ENCODE measurements at places on chromosomes 2 and 18. TPM values are rescaled to one million over a fixed set of nuclear protein-coding genes. Genes with fewer than 3 reads are reported as not detected.

DNA sequence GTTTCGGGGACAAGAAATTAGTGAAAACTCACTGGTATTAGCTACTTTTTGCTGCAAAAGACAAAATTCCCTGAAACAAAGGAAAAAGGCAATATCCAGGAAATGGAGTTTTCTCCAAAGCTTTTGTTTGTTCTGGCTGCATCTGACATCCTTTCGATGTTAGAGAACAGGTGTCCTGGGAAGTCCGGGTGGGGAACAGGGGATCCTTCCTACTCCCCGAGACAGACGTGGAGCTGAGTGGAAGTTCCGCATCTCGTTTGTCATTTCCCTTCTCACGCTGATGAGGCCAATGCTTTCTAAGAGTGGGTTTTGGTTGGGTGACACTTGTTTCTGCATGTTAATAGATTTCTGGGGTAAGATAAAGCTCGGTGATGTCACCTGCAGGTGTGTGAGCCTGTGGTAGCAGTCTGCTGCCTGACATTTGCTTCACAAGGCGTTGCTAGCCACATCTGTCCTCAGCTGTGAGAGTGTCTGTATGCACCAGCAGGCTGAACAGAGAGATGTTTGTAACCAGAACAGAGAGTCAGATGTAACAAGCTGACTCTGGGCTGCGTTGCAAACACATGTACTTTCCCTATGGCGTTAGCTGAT lies 125.9 kb downstream of the ACOXL start:
- DNase-seq = peak; percentile 28

- no peaks in the 10 kb centered on the region for H3K27me3 ChIP-seq
- peak; percentile 62 for DNase-seq
- no peak overlapping the region for H3K4me3 ChIP-seq
- H3K4me1 ChIP-seq = no peaks in the 10 kb centered on the region
- no peak overlapping the region for H3K27ac ChIP-seq
Observed at GRCh38 chr2:72367530-72368225, 220.0 kb upstream of the CYP26B1 start.

The ONECUT2 gene
- 0.03 TPM for total RNA-seq

DNA sequence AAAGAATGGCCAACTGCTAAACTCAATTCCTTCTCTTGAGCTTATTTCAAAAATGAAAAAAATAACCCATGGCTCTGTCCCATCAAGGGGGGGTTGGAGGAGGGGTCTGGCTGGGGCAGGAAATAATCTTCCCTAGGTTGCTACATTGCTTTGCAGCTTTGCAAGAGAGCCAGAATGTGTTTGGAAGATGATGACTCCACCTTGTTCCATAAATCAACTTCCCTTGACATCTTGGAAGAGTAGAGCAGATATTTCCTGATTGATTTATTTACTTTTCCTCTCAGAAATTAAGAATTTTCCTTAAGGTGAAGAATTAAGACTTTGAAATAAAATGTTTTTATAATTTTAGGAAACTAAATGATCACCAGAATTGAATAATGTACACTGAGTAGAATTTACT lies 41.3 kb downstream of the ESCO1 start:
- H3K36me3 ChIP-seq = peaks cover 53% of the 10 kb centered on the region
- no peak overlapping the region for H3K27ac ChIP-seq
- H3K27me3 ChIP-seq = no peaks in the 10 kb centered on the region
- no peak overlapping the region for H3K4me3 ChIP-seq
- peaks cover 9% of the 10 kb centered on the region for H3K4me1 ChIP-seq
- DNase-seq = no peak

DNA sequence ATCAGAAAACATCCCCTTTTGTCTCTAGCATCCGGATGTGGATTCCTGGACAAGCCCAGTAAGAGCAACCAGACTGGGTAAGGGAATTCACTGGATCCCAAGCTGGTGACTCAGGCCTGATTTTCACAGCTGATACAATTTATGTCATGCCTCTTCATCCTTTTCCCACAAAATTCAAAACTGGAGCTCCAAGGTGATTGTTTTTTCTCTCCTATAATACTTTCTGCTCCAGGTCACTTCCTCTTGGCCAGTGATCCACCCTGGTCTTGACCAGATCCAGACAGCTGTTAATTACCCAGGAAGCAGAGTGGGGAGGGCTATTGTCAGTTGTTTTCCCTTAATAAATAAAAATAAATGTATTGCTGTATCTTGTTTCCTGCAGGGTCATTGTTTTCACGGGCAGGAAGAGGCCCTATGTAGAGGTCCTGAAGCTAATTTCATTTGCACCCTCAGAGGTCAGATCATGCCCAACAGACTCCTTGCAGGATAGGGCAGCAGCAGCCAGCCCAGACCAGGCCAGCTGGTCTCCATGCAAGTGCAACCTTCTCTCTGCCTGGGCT lies 57.6 kb downstream of the EVA1A start:
- H3K36me3 ChIP-seq = no peaks in the 10 kb centered on the region
- H3K4me1 ChIP-seq = no peaks in the 10 kb centered on the region
- H3K27me3 ChIP-seq = no peaks in the 10 kb centered on the region

GRCh38 chr18:13576598-13576997 lies 149.8 kb downstream of the FAM210A start:
- H3K4me1 ChIP-seq = peaks cover 15% of the 10 kb centered on the region
- peak overlapping the region; percentile 78 for H3K27ac ChIP-seq
- no peaks in the 10 kb centered on the region for H3K36me3 ChIP-seq
- no peaks in the 10 kb centered on the region for H3K27me3 ChIP-seq
- no peak overlapping the region for H3K4me3 ChIP-seq

The ESCO1 gene
- 16.2 TPM for total RNA-seq

DNA sequence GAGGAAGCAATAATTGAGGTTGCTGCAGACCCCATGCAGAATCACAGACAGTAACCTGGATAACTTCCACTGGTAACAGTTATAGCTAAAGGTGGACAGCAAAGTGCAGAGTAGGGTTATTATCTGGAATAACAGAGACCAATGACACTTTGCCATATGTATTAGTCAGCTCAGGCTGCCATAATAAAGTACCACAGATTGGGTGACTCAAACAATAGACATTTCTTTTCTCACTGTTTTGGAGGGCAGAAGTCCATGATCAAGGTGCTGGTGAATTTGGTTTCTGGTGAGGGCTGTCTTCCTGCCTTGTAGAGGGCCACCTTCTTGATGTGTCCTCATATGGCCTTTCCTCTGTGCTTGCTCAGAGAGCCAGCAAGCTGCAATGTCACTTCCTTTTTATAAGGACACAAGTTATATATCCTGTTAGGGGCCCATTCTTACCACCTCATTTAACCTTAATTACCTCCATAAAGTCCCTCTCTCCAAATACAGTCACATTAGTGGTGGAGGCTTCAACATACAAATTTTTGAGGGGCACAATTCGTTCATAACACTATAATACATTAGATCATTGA lies 191.0 kb upstream of the LRP1B start:
- H3K27ac ChIP-seq = no peak overlapping the region
- H3K4me3 ChIP-seq = no peak overlapping the region
- H3K4me1 ChIP-seq = no peaks in the 10 kb centered on the region
- no peaks in the 10 kb centered on the region for H3K27me3 ChIP-seq
- no peak for DNase-seq

DNA sequence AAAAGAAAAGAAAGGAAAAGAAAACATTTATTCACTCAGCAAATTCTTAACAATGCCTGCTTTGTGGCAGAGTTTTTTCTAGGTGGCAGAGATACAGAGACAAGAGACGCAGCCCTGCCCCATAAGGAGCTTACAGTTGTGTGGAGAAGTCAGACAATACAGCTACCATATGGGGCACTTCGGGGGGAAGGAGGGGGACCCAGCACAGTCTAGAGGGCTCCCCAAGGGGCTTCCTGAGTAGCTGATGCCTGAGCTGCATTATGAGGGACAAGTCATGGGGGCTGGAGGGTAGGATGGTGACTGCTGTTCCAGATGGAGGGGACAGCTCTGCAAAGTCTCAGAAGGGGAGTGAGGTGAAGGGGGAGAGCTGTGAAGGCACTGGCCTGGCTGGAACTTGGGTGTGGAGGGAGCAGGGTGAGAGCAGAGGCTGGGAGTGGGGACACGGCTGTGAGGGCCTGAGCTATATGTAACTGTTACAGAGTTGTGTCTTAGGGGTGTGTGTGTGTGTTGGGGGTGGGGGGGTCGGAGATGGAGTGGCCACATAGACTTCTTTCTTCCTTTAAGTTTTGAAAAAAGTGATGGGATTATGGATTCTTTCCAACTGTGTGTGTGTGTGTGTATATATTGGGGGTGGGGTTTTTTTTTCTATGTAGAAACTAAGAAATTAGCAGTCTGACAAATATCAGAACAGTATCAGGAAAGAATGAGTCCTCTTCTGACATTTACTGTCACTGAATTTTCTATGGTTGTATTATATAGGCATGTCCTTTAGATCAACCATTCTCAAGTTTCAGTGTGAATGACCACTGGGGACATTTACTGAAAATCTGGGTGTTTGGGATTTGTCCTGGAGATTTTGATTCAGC lies 66.0 kb upstream of the HAAO start:
- peak; percentile 43 for DNase-seq
- no peak overlapping the region for H3K27ac ChIP-seq
- H3K4me3 ChIP-seq = no peak overlapping the region
- H3K4me1 ChIP-seq = peaks cover 31% of the 10 kb centered on the region
- H3K36me3 ChIP-seq = no peaks in the 10 kb centered on the region

The DNMT3A gene
- total RNA-seq = 6.9 TPM

DNA sequence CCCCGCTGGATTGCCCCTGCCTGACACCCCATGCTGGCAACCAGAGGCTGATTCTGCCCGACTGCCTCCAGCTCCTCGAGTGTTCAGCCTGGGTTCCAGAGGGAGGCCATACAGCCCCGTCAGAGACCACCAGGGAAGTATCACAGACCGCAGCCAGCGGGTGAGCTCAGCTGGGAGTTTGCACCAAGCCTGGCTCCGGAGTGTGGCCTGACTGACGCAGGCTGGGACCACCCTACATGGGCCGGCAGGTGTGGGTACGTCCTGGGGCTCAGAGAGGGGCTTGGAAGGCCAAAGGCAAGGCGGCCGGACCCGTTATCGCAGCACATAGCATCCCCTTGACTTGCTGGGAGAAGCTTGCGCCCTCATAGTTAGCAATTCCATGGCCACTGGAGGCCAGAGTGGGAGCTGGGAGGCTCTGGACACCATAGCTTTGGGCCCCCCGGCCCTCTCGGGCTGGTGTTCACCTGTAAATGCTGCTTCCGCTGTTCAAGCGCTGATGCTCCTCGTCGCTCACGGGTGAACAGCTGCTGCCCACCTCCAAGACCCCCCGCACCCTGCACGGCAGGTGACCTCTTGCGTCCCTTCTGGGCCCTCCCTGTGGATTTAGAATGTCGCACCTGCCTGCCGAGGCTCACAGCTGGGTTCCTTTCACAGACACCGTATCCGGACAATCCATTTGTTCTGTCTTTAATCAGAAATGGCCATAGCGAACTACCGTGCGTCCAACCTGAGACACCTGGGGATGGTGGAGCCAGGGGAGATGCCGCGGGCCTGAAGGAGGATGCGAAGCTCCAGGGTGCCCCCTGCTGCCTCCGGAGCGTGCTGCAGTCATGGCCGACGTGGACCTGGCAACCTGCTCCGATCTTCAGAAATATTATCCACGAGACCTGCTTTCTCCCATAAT lies 31.2 kb upstream of the SLC66A3 start:
- no peak overlapping the region for H3K27ac ChIP-seq
- no peaks in the 10 kb centered on the region for H3K36me3 ChIP-seq
- H3K27me3 ChIP-seq = no peaks in the 10 kb centered on the region
- H3K4me1 ChIP-seq = peaks cover 7% of the 10 kb centered on the region
- no peak overlapping the region for H3K4me3 ChIP-seq

The ANKRD30B gene
- not detected for total RNA-seq

The CCDC102B gene
- total RNA-seq = not detected

DNA sequence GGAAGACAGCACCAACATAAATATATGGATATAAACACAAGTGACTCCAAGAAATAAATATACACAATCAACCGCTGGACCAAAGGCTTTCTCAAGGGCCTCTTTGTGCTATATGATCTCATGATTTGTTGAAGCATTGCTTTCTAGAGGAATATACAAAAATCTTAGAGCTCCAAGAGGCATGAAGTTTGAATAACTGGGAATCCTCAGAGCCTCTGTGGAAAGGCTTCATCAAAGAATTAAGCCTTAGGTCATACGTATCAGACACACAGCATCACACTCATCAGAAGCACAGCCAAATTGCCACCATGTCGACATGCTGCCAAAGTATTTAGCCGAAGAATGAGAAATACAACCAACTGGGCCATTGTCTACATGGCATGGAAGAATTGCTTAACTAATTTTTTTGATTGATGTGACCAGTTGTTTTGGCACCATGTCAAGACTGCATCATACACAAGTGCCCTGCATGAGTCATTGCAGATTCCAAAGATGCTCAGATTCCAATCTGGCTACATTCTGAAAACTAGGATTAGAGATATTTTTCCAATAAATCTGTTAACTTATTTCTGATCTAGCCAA lies 860.6 kb upstream of the ZEB2 start:
- H3K4me1 ChIP-seq = no peaks in the 10 kb centered on the region
- no peaks in the 10 kb centered on the region for H3K27me3 ChIP-seq
- DNase-seq = no peak
- no peaks in the 10 kb centered on the region for H3K36me3 ChIP-seq
- no peak overlapping the region for H3K27ac ChIP-seq
- no peak overlapping the region for H3K4me3 ChIP-seq

The TMEM198 gene
- total RNA-seq = 1.9 TPM

The ITM2C gene
- total RNA-seq = 10.5 TPM

DNA sequence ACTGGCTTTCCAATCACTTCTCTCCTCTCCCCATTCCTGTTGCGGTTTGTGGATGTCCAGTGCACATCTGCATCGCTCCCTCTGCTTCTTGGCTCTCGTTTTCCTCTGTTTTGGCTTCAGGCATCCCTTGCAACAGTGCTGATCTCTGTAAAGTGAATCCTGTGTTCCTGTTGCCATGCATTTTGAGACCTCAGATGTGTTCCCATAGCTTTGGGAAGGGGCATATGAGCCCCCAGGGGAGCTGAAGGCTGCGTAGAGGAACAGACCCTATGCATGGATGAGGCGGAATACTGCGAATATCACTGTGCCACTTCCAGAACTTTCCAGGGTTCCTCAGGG lies 168.4 kb upstream of the HAAO start:
- no peak for DNase-seq
- H3K36me3 ChIP-seq = no peaks in the 10 kb centered on the region
- H3K4me1 ChIP-seq = peaks cover 70% of the 10 kb centered on the region
- no peaks in the 10 kb centered on the region for H3K27me3 ChIP-seq
- peak overlapping the region; percentile 89 for H3K27ac ChIP-seq

DNA sequence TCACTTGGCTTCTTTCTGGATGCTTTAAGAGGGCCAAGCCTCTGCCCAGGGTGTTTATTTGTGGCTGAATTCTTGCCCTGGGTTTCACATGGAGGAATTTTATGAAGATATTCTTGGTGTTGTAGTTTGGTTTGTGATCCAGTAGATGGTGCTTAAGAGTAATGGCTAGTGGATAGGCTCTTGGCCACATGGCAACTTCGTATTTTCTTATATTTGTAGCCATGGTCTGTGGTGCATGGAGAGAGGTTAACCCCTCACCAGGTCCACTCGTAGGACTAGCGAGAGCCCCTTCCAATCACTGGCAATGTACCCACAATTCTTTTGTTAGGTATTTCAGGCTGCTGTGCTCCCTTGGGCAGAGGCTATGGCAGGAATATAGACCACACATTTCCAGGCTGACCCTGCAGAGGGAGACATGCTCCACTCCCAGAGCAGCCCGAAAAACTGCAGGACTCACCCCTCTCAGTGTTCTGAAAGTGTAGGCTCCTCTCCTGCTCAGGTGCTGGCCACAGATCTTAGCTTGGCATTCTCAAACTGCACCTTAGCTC lies 582.1 kb upstream of the SETBP1 start:
- no peaks in the 10 kb centered on the region for H3K4me1 ChIP-seq
- H3K27ac ChIP-seq = no peak overlapping the region
- H3K36me3 ChIP-seq = no peaks in the 10 kb centered on the region
- no peak for DNase-seq
- no peaks in the 10 kb centered on the region for H3K27me3 ChIP-seq

The HOXD3 gene
- total RNA-seq = 0.49 TPM
